ENCODE measurements at places on chromosomes 2 and 18.

DNA sequence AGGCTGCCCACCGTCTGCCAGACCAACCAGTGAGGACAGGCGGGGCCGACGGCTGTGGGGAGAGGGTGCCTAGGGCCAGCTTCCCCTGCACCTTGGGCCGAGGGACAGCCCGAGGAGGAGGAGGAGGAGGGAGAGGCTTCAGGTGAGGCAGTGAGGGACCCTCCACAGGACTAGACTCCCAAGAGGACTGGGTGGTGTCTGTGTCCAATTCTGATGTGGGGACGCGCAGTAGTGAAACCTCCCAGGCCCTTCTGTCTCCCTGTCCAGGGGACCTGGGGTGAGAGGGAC, 19.8 kb upstream of the ASB1 start:
- H3K4me3 ChIP-seq = no peak overlapping the region
- H3K36me3 ChIP-seq = no peaks in the 10 kb centered on the region
- H3K27ac ChIP-seq = no peak overlapping the region
- DNase-seq = no peak
- no peaks in the 10 kb centered on the region for H3K4me1 ChIP-seq

DNA sequence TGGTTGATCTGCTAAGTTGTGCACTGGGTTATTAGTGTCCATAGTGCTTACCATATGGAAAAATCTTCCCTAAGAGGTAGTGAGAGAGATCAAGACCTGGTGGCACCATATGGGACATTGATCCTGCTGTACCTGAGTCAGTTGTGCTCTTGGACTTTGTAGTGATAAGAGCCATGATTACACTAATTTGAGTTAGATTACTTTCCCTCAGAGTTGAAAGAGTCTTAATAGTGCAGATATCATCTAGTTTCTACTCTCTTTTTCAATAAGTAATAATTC, 114.2 kb downstream of the KCNE4 start:
- no peak for DNase-seq
- no peaks in the 10 kb centered on the region for H3K27me3 ChIP-seq
- no peak overlapping the region for H3K27ac ChIP-seq
- H3K4me3 ChIP-seq = no peak overlapping the region
- H3K36me3 ChIP-seq = no peaks in the 10 kb centered on the region

GRCh38 chr2:55418512-55419232, 984 bp downstream of the CCDC88A start:
- no peaks in the 10 kb centered on the region for H3K36me3 ChIP-seq
- peak overlapping the region; percentile 82 for H3K4me3 ChIP-seq
- H3K4me1 ChIP-seq = peaks cover 18% of the 10 kb centered on the region
- H3K27ac ChIP-seq = peak overlapping the region; percentile 88
- H3K27me3 ChIP-seq = no peaks in the 10 kb centered on the region

GRCh38 chr2:229254206-229254605, 16.9 kb downstream of the PID1 start:
- H3K36me3 ChIP-seq = peaks cover 4% of the 10 kb centered on the region
- H3K4me3 ChIP-seq = no peak overlapping the region
- no peaks in the 10 kb centered on the region for H3K4me1 ChIP-seq
- H3K27me3 ChIP-seq = no peaks in the 10 kb centered on the region
- no peak overlapping the region for H3K27ac ChIP-seq

- no peaks in the 10 kb centered on the region for H3K4me1 ChIP-seq
- no peak overlapping the region for H3K27ac ChIP-seq
- H3K27me3 ChIP-seq = no peaks in the 10 kb centered on the region
- peak overlapping the region; percentile 33 for H3K4me3 ChIP-seq
- DNase-seq = peak; percentile 52
Observed at GRCh38 chr2:49973917-49974368, 819.6 kb upstream of the FSHR start.

DNA sequence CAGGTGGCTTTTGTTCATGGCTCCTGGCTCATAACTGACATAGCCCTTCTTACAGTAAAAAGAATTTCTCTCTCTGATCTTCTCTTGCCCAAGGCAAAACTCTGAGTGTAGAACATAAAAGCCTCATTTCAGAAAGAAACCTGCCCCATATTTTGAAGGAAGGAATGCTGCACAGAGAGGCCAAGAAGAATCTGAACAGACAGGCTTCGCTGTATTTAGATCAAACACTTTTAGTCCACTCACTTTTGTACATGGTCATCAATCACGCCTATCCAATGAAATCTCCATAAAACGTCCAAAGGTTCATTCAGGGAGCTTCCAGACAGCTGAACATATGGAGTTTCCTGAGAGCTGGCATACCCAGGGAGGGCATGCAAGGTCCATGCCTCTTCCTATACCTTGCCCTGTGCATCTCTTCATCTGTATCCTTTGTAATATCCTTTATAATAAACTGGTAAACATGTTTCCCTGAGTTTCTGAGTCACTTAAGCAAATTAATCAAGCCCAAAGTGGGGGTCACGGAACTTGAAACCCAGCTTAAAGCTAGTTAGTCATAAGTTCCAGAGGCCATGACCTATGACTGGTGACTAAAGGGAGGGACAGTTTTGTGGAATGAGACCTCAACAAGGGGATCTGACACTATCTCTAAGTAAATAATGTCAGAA, 62.5 kb upstream of the TMEM247 start:
- no peak overlapping the region for H3K4me3 ChIP-seq
- no peak overlapping the region for H3K27ac ChIP-seq
- no peaks in the 10 kb centered on the region for H3K4me1 ChIP-seq
- no peaks in the 10 kb centered on the region for H3K36me3 ChIP-seq

GRCh38 chr2:95278051-95278471, 3.8 kb downstream of the PROM2 start:
- no peaks in the 10 kb centered on the region for H3K36me3 ChIP-seq
- H3K27ac ChIP-seq = no peak overlapping the region
- peak; percentile 39 for DNase-seq
- H3K27me3 ChIP-seq = no peaks in the 10 kb centered on the region

DNA sequence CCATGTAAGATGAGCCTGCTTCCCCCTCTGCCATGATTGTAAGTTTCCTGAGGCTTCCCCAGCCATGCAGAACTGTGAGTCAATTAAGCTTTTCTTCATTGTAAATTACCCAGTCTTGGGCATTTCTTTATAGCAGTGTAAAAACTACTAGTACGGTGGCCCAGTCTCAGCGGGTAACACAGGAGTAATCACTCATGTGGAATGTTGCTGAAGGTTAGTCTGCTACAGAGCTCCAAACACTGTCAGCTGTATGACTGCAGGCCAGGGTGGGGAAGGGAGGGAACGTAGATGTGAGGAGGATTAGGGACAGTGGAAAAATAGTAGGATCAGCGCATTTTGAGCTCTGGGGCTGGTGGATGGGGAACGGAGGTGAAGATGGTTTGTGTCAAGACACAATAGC, 711.2 kb upstream of the SOX11 start:
- no peaks in the 10 kb centered on the region for H3K27me3 ChIP-seq
- DNase-seq = no peak
- H3K36me3 ChIP-seq = no peaks in the 10 kb centered on the region
- no peaks in the 10 kb centered on the region for H3K4me1 ChIP-seq

DNA sequence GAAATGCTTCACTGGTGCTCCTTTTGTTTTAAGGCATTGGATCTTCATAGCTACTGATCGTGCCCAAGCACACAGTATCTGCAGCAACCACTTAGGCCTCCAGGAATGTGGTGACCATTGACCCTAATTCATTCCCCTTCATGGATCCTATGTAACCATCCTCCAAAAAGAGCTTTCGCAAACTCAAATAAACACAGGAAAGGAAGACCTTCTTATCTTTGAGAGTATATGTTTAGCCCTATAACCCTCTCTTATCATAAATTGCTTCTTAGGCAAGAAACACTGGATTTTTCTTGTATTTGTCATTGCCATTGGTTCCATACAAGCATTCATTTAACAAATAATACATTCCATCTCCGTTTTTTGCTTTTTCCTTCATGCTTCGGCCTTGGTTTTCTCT, 4.1 kb upstream of the TTR start:
- H3K27ac ChIP-seq = no peak overlapping the region
- H3K4me3 ChIP-seq = no peak overlapping the region
- no peaks in the 10 kb centered on the region for H3K27me3 ChIP-seq
- H3K36me3 ChIP-seq = no peaks in the 10 kb centered on the region

GRCh38 chr2:22998359-22998758, 386.6 kb upstream of the KLHL29 start:
- H3K27ac ChIP-seq = no peak overlapping the region
- no peaks in the 10 kb centered on the region for H3K4me1 ChIP-seq
- H3K4me3 ChIP-seq = no peak overlapping the region
- DNase-seq = no peak
- no peaks in the 10 kb centered on the region for H3K36me3 ChIP-seq

DNA sequence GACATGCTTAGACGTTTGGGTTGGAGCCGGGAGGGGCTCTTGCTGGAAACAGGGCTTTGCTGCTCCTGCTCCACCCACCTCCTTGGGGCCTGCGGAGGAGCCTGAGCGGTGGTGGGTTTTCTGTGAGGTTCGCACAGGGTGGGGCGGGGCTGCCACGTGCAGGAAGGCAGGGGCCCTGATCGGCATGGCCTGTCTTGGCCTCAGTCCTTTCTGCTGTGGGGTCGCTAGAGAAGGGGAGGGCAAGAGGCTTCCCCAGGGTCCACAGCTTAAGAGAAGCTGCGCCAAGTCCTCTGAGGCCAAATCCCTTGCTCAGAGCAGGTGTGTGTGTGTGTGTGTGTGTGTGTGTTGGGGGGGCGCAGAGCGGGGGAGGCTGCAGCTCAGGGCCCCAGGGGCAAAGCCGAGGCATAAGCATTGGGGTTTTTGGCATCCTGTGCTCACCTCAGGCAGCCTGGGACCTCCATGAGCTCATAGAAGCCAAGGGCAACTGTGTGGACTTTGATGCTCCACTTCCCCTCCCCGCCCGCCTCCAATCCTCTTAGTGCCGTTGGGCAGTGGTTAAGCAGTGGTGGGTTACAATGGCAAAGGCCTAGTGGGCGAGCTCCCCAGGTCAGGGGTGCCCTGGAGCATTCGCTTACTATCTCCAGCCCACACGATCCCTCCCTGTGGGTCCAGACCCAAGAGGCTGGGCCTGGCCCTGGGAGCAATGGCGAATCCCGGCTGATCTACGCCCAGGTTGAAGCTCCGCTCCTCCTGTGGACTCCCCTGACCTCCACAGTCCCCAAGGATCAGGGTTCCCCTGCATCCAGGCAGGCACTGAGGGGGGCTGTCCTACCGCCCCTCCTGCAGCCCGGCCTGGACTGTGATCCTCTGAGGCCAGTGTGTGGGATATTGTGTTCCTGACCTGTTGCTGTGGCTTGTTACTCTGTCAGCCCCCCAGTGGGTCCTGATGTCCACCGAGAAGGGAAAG, 28.9 kb downstream of the TOGARAM2 start:
- H3K4me1 ChIP-seq = peaks cover 35% of the 10 kb centered on the region
- H3K36me3 ChIP-seq = no peaks in the 10 kb centered on the region
- H3K27ac ChIP-seq = peak overlapping the region; percentile 76
- H3K27me3 ChIP-seq = no peaks in the 10 kb centered on the region

DNA sequence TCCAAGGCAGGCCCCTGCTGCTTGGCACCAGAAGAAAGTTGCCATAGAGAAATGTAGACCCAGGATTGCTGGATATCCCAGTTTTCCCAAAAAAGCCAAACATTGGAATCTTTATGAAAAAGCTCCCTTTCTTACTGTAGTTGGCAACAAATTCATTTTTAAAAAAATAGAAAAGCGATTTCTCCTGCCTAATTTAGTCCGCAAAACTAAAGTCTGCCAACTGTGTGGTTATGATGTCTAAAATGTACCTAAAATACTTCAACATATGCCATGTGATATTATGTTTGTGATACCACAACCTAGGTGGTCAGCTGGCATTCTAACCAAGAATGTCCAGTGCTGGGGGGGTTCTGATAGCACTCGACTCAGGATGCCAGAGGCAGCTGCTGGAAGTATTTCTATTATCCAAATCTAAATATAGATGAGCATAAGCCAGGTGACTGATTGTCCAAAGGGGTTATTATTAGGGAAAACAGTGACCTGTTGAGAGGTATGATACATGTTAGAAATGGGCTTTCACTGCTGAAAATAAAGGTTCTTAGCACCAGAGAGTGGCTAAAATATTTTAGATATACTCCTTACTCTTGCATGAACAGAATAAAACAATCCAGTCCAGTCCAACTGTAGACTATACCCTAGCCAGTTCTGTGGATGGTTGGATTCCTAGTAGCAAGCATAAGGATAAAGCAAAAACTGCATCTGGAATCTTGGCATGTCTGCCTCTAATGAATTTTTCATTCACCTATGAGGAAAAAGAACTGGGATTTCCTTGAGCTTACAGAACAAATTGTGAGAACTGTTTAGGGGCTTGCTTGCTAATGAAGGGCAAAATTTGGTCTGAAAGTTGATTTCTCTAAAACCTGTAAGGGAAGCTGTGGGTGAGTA, 101.7 kb downstream of the STK39 start:
- no peaks in the 10 kb centered on the region for H3K27me3 ChIP-seq
- H3K27ac ChIP-seq = no peak overlapping the region
- no peak for DNase-seq
- peaks cover 16% of the 10 kb centered on the region for H3K4me1 ChIP-seq

DNA sequence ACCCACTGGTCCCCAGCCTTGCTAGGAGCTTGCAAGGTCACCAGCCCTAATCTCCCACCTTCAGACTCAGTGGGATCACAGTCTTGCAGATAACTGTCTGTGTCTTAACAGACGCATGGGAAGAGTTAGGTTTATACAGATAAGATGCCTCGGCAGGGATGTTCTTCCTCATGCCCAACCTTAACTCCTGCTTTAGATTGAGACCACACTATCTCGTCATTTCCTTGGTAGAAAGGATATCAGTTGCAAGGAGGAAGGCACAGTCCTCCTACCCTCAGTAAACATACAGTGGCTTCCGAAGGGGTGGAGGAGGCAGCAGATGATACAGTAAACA, 7.2 kb downstream of the NT5DC4 start:
- no peaks in the 10 kb centered on the region for H3K27me3 ChIP-seq
- H3K27ac ChIP-seq = no peak overlapping the region
- DNase-seq = no peak
- peaks cover 6% of the 10 kb centered on the region for H3K4me1 ChIP-seq
- H3K4me3 ChIP-seq = no peak overlapping the region
- H3K36me3 ChIP-seq = no peaks in the 10 kb centered on the region

DNA sequence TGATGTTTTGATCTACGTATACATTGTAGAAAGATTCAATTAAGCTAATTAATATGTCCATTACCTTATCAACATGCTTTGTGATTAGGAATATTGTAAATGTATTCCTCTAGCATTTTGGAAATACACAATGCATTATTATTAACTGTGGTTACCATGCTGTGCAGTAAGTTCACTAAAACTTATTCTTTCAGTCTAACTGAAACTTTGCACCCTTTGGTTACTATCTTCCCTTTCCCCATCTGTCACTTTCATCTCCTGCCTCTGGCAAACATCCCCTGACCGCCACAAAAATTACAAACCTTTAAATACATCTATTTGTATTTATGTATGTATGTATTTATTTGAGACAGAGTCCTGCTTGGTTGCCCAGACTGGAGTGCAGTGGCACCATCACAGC, 388.0 kb downstream of the NYAP2 start:
- H3K4me1 ChIP-seq = no peaks in the 10 kb centered on the region
- no peak overlapping the region for H3K27ac ChIP-seq
- H3K27me3 ChIP-seq = no peaks in the 10 kb centered on the region
- H3K36me3 ChIP-seq = no peaks in the 10 kb centered on the region

GRCh38 chr18:42906761-42907160, 208.7 kb downstream of the RIT2 start:
- no peak overlapping the region for H3K27ac ChIP-seq
- no peaks in the 10 kb centered on the region for H3K27me3 ChIP-seq
- no peaks in the 10 kb centered on the region for H3K36me3 ChIP-seq
- H3K4me1 ChIP-seq = no peaks in the 10 kb centered on the region
- H3K4me3 ChIP-seq = no peak overlapping the region

GRCh38 chr18:43863180-43863579, 585.9 kb upstream of the SYT4 start:
- no peak for DNase-seq
- no peaks in the 10 kb centered on the region for H3K27me3 ChIP-seq
- H3K36me3 ChIP-seq = no peaks in the 10 kb centered on the region
- H3K27ac ChIP-seq = no peak overlapping the region
- no peaks in the 10 kb centered on the region for H3K4me1 ChIP-seq
- no peak overlapping the region for H3K4me3 ChIP-seq

- H3K27ac ChIP-seq = no peak overlapping the region
- H3K4me1 ChIP-seq = no peaks in the 10 kb centered on the region
- DNase-seq = no peak
Observed at GRCh38 chr2:155714983-155715382, 617.5 kb downstream of the NR4A2 start.
